ENCODE measurements at places on chromosomes 1 and 21.

DNA sequence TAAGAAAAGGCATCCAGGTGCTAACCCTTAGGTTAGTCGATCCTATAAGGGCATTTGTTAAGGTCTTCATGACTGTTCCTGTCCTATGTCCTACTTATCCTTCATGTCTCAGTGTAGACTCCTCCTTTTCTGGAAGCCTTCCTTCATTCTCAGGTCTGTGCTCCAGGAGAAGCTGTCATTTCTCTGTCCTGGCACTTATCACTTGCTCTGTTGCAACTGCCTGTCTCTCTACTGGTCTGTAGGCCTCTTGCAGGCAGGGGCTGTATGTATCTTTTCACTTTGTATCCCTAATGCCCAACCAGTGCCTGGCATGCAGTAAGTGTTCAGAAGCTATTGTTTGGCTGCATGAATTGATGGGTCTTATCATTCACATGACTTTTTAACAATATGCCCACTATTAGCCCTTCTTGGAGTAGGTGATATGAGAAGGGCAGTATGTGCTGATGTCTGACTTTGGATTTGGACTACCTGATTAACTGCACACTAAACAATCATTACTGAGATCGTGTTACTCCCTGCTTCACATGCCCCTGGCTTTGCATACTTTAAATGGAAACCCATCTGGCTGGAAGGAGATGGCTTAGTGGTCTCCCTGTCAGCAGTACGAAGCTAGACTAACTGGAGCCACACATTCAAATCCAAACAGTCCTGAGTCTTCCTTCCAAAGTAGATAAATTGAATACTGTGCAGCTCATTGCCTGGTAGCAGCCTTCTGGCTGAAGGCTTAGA, 88.8 kb downstream of the RGL1 start:
- peaks cover 6% of the 10 kb centered on the region for H3K4me1 ChIP-seq
- no peak overlapping the region for H3K27ac ChIP-seq
- DNase-seq, result no peak
- H3K27me3 ChIP-seq, result no peaks in the 10 kb centered on the region

DNA sequence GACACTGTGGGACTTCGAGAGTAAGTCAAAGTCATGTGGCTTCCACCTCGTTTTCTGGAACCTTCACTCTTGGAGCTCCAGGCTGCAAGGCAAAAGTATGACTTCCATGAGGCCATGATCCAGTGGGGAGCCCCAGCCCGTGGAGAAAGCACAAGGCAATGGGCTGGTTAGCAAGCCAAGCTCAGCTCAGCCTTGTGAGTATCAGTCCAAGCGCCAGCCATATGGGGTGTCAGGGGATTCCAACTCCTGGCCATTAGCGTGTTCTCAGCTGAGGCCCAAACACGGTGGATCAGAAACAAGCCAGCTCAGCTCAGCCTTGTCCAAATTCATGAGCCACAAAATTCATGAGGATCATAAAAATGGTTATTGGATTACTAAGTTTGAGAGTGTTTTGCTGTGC, 261.0 kb downstream of the RHOU start:
- H3K27me3 ChIP-seq, result no peaks in the 10 kb centered on the region
- DNase-seq, result no peak
- H3K4me1 ChIP-seq, result peaks cover 1% of the 10 kb centered on the region
- H3K27ac ChIP-seq, result no peak overlapping the region

DNA sequence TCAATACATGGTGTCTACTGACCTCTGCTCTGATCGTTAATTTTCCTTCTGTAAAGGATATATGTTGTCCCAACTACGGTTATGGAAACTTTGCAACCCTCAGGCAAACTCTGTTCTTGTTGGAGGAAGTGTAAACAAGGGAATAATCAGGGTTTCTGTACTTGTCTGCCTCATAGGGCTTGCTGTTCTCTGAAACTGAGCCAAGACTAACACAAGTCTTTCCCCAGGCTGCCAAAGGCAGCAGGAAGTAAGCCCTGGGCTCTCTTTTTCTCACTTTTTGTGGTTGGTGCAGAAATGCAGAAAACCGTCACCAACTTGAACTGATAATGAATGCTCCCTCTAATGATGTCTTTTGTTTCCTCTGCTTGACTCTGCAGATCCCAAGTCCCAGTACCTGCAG, 7.6 kb downstream of the CYP4X1 start:
- H3K4me3 ChIP-seq, result no peak overlapping the region
- no peak overlapping the region for H3K27ac ChIP-seq
- DNase-seq, result no peak

DNA sequence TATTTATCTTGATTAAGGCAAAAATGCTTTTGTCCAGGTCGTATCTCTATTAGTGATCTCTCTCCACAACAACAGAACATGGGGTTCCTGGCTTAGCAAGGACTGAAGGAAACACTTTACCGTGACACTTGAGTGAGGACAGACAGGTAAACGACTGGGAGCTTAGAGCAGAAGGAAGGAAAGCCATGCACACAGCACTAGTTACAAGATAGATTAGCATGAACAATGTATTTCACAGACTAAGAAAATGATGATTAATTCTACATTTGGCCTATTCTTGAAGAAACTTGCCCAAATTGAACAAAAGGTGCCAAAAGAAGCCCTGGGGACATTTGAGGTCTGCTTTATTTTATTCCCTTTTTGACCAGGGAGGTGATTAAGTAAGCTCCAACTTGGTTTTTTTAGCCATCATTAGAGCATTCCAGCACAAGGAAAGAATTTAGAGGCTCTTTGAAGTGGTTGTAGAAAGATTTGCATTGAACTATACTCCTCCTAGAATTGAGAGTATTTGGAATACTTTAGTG, 248.5 kb downstream of the USP25 start:
- H3K36me3 ChIP-seq, result no peaks in the 10 kb centered on the region
- DNase-seq, result no peak
- no peaks in the 10 kb centered on the region for H3K4me1 ChIP-seq
- H3K4me3 ChIP-seq, result no peak overlapping the region
- no peaks in the 10 kb centered on the region for H3K27me3 ChIP-seq

DNA sequence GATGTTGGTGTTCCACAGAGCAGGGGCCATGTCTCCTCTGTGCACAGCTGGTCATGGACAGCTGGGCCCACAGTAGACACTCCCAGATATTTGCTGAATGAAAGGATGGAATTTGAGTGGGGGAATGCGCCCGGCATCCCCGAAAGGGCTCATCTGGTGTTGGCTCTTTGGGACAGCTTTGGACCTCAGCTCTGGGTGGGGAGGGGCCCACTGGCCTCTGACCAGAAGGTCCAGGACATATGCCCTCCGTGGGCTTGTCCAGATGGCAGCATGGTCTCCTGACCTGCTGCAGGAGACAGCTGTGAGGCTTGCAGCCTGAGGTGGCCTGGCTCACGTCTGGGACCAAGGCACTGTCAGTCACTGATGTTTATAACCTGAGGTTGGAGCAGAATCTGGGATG, 160.4 kb upstream of the AJAP1 start:
- no peaks in the 10 kb centered on the region for H3K27me3 ChIP-seq
- no peaks in the 10 kb centered on the region for H3K4me1 ChIP-seq
- H3K4me3 ChIP-seq, result no peak overlapping the region
- no peaks in the 10 kb centered on the region for H3K36me3 ChIP-seq
- DNase-seq, result no peak
- H3K27ac ChIP-seq, result no peak overlapping the region
